ENCODE measurements at places on chromosomes 1 and 21. TPM values are rescaled to one million over a fixed set of nuclear protein-coding genes. Genes with fewer than 3 reads are reported as not detected.

- H3K27me3 ChIP-seq, result peaks cover 42% of the 10 kb centered on the region
- peaks cover 23% of the 10 kb centered on the region for H3K4me1 ChIP-seq
- H3K4me3 ChIP-seq, result peak within 1 kb of the TSS; percentile 91
These were observed at the start of gene CAMSAP2 for GRCh38 chr1:200738327-200738948. TSS of gene CAMSAP2 (plus strand) at chr1:200738893. CDS start at chr1:200739828, 935 bp downstream.

DNA sequence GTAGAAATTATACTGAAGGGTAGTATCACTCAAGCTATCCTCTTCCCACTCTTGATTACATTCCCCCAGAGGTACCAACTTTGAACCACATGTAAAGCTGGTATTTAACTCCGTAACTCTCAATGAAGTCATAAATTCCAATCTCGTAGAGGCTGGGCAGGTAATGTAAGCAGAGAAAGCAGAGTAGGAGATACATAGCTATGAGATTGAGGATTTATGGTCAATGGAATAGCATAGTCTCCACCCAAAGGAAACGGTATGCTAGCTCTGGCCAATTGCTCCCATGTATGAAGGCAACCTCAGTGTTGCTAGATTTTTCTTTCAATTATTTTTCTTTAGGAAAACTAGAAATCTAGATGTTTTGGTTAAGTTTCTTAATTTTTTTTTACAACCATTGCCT lies 163.1 kb upstream of the NRIP1 start:
- H3K4me3 ChIP-seq, result no peak overlapping the region
- no peaks in the 10 kb centered on the region for H3K27me3 ChIP-seq
- DNase-seq, result no peak
- peaks cover 16% of the 10 kb centered on the region for H3K4me1 ChIP-seq
- no peaks in the 10 kb centered on the region for H3K36me3 ChIP-seq

DNA sequence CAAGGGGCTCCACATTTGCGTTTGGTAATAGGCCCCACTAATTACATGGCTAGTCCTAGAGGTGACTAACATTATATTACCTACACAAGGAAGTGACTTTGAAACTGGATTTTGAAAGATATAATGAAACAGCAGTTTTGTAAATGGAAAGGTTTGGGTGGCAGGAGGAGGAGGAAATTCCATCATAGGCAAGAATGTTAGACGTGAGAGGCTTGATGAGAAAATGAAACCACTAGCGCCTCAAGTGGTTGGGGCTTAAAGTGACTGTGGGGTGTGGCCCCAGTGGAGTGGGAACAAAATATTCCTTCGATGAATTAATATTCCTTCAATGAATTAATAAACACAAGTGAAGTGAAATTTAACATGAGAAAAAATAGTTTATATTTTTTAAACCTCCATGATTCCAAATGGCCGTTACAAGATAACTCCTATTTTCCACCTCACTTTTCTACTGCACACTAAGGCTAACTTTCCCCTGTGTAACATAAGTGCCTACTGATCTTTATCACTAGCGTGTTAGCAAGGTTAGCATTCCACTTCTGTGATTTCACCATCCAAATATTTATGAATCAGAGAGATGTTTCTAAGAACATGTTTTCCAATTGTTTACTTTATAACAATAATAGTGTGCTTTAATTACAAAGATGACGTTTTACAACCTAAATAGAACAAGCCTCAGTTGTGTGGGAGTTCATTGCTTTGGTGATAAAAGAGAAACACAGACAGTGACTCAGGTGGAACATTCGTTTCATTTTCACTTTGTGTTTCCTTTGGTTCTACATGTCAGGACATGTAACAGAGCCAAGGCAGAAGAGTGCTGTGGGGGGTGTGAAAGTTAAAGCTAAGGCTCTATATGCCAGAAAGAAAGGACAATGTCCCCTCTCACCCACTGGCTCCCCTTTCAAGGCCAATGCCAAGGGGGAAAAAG lies 12.5 kb upstream of the ATF3 start:
- peak; percentile 82 for DNase-seq
- H3K27ac ChIP-seq, result peak overlapping the region; percentile 21
- H3K4me1 ChIP-seq, result peaks cover 16% of the 10 kb centered on the region
- no peaks in the 10 kb centered on the region for H3K36me3 ChIP-seq

DNA sequence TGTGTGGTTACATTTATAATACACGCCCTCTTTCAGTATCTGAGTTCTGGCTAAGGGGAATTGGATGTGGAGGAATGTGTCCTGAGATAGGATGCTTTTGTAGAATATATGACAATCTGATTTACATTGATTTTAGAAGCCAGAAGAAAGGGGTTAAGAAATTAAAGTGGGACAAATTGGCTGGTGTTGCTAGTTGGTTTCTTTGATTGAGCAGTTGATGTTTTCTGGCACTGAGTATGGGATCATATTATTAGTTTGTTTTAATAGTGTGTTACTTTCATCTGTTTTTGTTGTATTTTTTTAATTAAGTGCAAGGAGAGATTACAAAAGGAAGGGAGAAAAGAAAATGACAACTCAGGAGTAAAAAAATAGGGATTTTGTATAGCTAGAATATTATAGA lies 1634.7 kb upstream of the B3GALT2 start:
- H3K4me1 ChIP-seq, result no peaks in the 10 kb centered on the region
- H3K27me3 ChIP-seq, result no peaks in the 10 kb centered on the region
- DNase-seq, result no peak
- H3K36me3 ChIP-seq, result no peaks in the 10 kb centered on the region
- no peak overlapping the region for H3K4me3 ChIP-seq

DNA sequence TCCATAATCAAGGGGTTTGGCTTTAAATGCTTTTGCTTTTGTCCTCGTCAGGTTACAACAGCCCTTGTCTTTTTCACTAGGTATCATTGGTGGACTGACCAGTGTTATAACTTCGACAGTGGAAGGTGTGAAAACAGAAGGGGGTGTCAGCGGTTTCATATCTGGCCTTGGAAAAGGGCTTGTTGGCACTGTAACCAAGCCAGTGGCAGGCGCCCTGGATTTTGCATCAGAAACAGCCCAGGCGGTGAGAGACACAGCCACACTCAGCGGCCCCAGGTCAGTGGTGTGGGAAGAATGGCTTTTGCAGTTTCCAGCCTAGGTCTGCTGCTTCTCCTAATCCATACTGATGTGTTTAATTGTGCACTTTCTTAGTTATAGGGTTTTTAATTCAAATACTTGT lies 157.9 kb downstream of the DHRS3 start:
- H3K27ac ChIP-seq, result no peak overlapping the region
- no peaks in the 10 kb centered on the region for H3K27me3 ChIP-seq
- peaks cover 63% of the 10 kb centered on the region for H3K36me3 ChIP-seq
- H3K4me1 ChIP-seq, result no peaks in the 10 kb centered on the region
- no peak overlapping the region for H3K4me3 ChIP-seq
- no peak for DNase-seq

DNA sequence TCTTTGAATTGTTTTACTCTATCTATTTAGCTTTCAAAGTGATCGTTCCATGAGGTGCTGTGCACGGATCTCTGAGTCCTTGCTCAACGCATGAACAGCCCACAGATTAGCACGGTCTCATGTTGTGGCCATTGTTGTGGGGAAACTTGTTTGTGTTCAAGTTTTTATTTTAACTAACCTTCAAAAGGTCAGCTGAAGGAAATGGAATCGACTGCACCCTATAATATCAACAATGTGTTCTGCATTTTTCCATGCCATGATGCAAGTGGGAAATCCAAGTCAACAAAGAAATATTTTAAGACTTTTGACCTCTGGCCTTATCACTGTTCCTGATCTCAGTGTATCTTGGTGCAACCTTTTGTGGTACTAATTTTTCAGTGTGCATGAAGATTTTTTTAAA lies 6.1 kb downstream of the SH2D1B start:
- H3K27me3 ChIP-seq, result no peaks in the 10 kb centered on the region
- H3K27ac ChIP-seq, result no peak overlapping the region
- H3K36me3 ChIP-seq, result no peaks in the 10 kb centered on the region

DNA sequence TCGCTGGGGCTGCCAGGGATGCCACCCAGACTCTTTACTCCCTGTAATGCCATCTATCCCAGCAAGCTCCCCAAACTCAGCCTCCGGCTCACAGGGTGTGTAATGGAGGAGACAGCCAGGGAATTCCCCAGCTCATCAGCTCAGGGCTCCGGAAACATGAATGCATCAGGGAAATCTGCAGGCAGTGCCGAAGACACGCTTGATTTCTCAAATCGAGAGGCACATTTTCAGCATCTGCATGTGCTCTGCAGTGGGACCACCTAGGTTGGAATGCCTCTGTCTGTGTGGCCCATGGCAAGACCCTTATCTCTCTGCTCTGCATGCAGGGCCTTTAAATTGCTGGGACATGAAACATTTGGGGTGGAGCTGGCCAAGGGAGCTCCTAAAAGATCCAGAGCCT lies 170.1 kb downstream of the TRABD2B start:
- no peaks in the 10 kb centered on the region for H3K36me3 ChIP-seq
- no peak overlapping the region for H3K4me3 ChIP-seq
- no peak for DNase-seq
- H3K27me3 ChIP-seq, result no peaks in the 10 kb centered on the region
- H3K27ac ChIP-seq, result no peak overlapping the region

GRCh38 chr1:185338719-185339622 lies 21.9 kb upstream of the IVNS1ABP start:
- H3K27me3 ChIP-seq, result no peaks in the 10 kb centered on the region
- H3K4me3 ChIP-seq, result no peak overlapping the region
- peak overlapping the region; percentile 75 for H3K27ac ChIP-seq
- peak; percentile 92 for DNase-seq
- peaks cover 46% of the 10 kb centered on the region for H3K4me1 ChIP-seq
- H3K36me3 ChIP-seq, result no peaks in the 10 kb centered on the region

GRCh38 chr1:65896721-65897120 lies 104.0 kb downstream of the PDE4B start:
- H3K4me1 ChIP-seq, result no peaks in the 10 kb centered on the region
- no peaks in the 10 kb centered on the region for H3K36me3 ChIP-seq
- H3K27ac ChIP-seq, result no peak overlapping the region
- no peaks in the 10 kb centered on the region for H3K27me3 ChIP-seq
- DNase-seq, result no peak
- H3K4me3 ChIP-seq, result no peak overlapping the region

DNA sequence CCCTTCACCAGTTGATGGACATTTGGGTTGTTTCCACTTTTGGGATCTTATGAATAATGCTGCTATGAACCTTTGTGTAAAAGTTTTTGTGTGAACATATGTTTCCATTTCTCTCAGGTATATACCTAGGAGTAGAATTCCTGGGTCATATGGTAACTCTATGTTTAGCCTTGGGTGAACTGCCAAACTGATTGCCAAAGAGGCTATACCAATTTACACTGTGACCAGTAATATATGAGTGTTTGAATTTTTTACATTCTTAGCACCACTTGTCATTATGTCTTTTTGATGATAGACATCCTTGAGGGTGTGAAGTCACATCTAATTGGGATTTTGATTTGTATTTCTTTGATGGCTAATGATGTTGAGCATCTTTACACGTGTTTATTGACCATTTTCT lies 290.1 kb downstream of the DUSP10 start:
- H3K27ac ChIP-seq, result no peak overlapping the region
- H3K4me1 ChIP-seq, result no peaks in the 10 kb centered on the region
- no peaks in the 10 kb centered on the region for H3K27me3 ChIP-seq

- DNase-seq, result no peak
- no peak overlapping the region for H3K4me3 ChIP-seq
- no peaks in the 10 kb centered on the region for H3K4me1 ChIP-seq
- H3K36me3 ChIP-seq, result no peaks in the 10 kb centered on the region
These were observed 23.6 kb upstream of the CTH start for GRCh38 chr1:70387507-70387906.

DNA sequence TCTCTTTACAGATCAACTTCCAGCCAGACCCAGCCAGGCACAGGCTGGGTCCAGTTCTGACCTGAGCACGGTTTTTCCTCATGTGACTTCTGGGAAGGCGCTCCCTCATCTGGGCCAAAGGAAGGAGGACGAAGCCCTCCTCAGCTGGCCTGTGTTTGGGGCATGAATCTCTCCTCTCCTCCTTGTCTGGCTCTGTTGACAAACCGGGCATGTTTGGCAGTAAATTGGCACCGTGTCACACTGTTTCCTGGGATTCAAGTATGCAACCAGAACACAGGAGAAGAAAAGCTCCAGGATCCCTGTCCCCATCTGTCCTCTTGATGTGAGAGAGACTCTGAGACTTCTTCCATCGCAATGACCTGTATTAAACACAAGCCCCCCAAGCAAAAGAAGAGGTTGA lies 18.3 kb downstream of the NECAP2 start:
- no peak overlapping the region for H3K4me3 ChIP-seq
- H3K36me3 ChIP-seq, result peaks cover 98% of the 10 kb centered on the region
- no peak overlapping the region for H3K27ac ChIP-seq
- no peaks in the 10 kb centered on the region for H3K4me1 ChIP-seq
- DNase-seq, result no peak

- no peak overlapping the region for H3K4me3 ChIP-seq
- no peaks in the 10 kb centered on the region for H3K4me1 ChIP-seq
- H3K27ac ChIP-seq, result no peak overlapping the region
- no peak for DNase-seq
- no peaks in the 10 kb centered on the region for H3K36me3 ChIP-seq
- no peaks in the 10 kb centered on the region for H3K27me3 ChIP-seq
These were observed 21.3 kb downstream of the RAB3B start for GRCh38 chr1:51969038-51969705.

HPCA gene
- not detected for polyA plus RNA-seq

FLVCR1 gene
- 2.8 TPM for polyA plus RNA-seq

ANGPTL1 gene
- polyA plus RNA-seq, result not detected

ETNK2 gene
- polyA plus RNA-seq, result 0.03 TPM

NES gene
- polyA plus RNA-seq, result not detected

CNR2 gene
- 0.08 TPM for polyA plus RNA-seq

CYP4A11 gene
- polyA plus RNA-seq, result not detected

RAB42 gene
- polyA plus RNA-seq, result not detected

FNDC5 gene
- polyA plus RNA-seq, result not detected

OR2L13 gene
- polyA plus RNA-seq, result not detected

TEX38 gene
- polyA plus RNA-seq, result not detected

SPATA21 gene
- polyA plus RNA-seq, result not detected

ADGRL4 gene
- not detected for polyA plus RNA-seq

MRPL20 gene
- 84.3 TPM for polyA plus RNA-seq
